Suppressor macrophage treated with lipopolysaccharide for 4 hours (primary cell): ENCODE measurements at places on chromosomes 7 and 10.

DNA sequence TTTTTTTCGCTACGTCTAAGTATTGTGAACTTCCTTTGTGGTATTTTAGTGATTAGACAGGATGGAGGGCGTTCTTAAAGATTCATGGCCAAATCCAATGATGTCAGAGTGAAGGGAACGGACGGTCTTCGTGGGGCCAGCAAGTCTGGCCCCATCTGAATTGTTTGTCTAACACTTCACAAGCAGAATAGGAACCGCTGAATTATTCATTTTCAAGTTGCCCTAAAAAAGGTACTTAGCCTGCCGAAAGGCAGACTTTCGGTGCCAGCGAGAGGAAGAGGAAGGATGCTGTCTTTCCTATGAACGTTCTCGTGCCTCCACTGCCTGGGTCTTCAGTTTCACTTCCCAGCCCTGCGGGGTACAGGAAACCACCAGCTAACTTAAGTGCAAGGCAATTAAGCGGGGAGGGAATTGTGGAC is 145.7 kb upstream of the SH2B2 start:
- DNase-seq = peak; percentile 79

- no peak for DNase-seq
Observed at GRCh38 chr7:82678716-82679115, 235.1 kb upstream of the CACNA2D1 start.

GRCh38 chr7:135744938-135745702 is 3.5 kb downstream of the FAM180A start:
- no peak for DNase-seq

GRCh38 chr10:91289305-91289704 is 68.8 kb downstream of the PCGF5 start:
- no peak for DNase-seq

- DNase-seq = no peak
Observed at GRCh38 chr10:74521526-74521925, 304.9 kb upstream of the KAT6B start.

GRCh38 chr7:127417346-127417745 is 24.8 kb upstream of the ZNF800 start:
- peak; percentile 40 for DNase-seq

DNA sequence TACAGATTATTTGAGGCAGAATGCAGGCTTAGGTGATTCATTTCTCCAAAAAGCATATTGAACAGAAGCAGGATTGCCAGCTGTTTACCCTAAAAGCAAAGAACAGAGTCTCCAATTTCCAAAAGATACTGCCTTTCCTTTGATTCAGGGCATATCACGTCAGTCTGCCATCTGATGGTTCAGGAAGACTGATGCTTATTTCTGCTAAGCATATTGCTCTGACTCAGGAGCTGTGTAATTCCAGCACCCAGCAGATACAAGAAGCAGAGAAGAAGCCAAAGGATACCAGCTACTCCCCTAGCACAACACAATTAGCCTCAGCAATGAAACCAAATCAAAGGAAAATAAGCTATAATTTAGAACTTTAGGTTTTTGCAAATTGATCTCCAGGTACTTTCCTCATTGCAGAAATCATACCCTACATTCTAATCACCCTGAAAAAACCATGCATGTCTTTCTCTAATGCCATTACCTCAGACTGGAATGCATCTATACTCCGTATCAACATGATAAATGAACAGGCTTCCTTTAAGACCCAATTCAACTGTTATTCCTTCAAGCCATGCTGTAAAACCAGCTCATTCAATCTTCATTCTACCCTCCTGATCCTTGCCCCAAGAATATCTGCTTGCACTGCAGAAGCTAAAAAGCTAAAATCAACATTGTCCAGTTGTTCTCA is 55.1 kb downstream of the ABI1 start:
- DNase-seq = no peak

GRCh38 chr7:151623766-151624165 is 104.1 kb upstream of the RHEB start:
- DNase-seq = no peak

GRCh38 chr7:33904681-33905388 is 504 bp upstream of the BMPER start:
- DNase-seq = no peak

GRCh38 chr7:98930921-98931320 is 52.6 kb downstream of the TRRAP start:
- DNase-seq = no peak

GRCh38 chr7:73682745-73683055 is 553 bp downstream of the DNAJC30 start:
- no peak for DNase-seq

DNA sequence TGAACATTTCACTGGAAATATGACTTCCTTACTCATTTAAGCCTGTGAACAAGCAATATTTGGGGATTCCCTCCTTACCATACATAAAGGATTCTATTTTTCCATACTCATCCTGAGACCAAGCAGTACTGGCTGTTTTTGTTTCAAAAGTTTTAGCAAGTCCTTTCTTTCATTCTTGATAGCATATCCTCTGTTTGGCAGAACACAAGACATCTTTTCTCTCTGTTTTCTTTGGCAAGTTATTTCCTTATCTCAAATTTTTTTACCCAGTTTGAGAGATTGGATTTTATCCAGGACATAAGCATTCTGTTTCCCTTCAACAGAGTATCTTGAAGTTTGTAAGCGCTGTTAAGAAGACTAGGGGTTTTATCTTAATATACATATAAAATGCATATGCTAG is 3.0 kb upstream of the WASL start:
- peak; percentile 40 for DNase-seq

DNA sequence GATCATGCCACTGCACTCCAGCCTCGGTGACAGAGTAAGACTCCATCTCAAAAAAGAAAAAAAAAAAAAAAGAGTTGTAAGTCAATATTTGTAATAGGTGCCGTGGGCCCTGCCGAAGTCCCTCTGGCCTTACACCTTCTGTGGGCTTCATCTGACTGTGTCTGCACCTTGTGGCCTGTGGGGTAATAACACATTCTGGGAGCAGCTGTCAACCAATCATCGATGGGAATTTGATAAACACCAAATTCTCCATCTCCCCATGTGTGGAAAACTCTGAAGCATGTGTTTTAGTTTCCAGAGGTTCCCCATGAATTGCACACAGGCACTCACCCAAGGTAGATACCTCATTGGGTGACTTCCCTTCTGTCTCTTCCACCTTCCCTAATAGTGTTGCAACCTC is 10.8 kb downstream of the ZNF394 start:
- no peak for DNase-seq

DNA sequence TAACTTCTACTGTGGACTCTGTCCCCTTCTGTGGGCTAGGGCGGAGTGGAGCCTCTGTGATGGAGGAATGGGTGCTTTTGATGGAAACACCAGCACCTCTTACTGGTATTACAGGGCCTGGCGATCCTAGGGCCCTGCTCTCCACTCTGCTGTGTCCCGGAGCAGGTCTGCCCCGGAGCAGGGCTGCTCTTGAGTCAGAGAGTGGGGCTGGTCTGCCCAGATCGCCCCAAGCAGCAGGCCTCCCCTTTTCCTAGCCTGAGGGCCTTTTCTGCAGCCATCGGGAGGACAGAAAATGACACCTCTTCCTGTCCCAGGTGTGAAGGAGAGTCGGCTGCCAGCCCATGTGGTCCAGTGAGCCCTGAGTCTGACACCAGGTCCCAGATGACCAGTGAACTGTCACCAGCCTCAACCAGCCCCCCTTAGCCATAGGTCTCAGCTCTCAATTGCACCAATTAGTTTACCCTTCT is 1.4 kb downstream of the ZNF282 start:
- DNase-seq = peak; percentile 2

- no peak for DNase-seq
Observed at GRCh38 chr7:64744680-64745079, 49.5 kb upstream of the ZNF138 start.

GRCh38 chr10:32240471-32240870 is 106.5 kb downstream of the EPC1 start:
- DNase-seq = no peak
